ENCODE measurements at places on chromosomes 3 and 15.

GRCh38 chr3:48413086-48413485 lies 16.8 kb downstream of the PLXNB1 start:
- no peak for DNase-seq

DNA sequence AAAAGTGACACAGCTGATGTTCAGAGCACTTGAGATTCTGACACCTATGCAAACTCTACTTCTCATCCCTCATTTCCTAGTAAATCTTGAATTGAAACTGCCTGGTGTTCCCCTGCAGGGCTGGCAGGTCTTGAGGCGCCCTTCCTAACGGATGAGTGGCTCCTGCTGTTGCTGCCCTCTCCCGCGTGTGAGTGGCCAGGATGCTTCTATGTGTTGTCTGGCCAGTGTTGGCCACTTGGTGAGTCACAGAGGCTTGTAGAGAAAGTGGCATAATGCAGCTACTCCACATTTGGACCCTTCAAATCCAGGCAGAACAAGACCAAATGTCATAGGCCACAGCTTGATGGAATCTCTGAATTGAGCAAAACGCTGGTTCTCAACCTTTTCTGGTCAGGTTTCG lies 63.6 kb downstream of the MOBP start:
- DNase-seq, result no peak

DNA sequence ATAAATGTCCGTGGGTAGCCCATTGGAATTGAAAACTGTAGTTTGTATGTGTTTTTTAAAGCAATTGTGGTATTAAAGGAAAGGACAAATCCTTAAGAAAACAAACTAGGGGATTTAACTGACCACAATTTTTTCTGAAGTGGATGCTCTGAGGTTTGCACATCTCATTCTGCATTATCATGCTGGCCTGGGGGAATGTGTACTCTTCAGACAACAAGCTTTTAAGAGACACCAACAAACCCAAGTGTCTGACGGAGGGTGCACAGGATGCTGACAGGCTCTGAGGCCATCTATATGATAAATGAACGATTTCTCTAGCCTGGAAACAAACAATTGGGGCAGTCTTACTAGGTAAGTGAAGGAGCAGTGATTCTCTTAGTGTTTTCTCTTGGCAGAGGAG lies 9.1 kb downstream of the LINS1 start:
- no peak for DNase-seq

- no peak for DNase-seq
Observed at GRCh38 chr3:188046561-188047211, 107.3 kb upstream of the LPP start.

DNA sequence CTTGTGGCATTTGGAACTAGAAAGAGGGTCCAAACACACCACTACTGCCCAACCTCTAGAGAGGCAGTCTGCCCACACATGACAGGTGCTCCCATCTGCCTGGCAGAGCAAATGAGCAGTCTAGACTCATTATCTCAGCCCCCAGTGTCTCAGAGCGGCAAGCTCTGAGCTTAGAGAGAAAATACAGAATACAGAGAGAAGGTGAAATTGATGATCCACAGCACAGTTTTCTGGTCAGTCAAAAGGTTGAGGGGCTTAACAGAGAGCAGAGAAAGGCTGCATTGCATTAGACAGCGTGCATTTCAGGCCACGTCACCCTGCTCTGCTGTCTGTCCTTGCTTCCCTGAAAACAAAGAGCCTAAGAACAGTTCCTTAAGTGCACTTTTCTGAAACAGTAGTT lies 135.1 kb downstream of the KCNMB2 start:
- no peak for DNase-seq

DNA sequence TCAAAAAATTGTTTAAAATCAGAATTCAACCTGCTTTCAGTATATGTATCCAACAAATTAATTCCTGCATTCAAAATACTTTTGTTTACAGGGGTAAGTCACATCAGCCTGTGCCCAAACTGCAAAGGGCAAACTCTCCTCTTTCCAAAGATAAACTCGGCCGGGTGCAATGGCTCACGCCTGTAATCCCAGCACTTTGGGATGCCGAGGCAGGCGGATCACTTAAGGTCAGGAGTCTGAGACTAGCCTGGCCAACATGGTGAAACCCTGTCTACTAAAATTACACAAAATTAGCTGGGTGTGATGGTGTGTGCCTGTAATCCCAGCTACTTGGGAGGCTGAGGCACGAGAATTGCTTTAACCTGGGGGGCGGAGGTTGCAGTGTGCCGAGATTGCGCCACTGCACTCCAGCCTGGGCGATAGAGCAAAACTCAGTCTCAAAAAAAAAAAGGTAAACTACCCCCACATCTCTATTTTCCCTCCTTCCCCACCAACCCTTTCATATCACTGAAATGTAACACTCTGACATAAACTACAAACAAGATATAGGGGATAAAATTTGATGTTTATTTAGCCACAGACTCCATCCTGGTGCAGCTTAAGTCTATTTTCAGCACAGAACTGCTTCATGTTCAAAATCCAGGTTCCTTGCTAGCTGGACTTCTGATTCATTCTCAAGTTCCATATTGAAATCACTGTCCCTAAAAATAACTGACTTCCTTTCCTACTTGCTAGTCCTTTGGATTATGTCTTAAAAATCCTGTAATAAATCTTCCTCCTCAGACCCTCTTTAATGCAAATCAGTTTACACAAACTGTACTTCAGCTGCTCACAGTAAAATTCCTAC lies 15.4 kb downstream of the UBP1 start:
- DNase-seq, result no peak

DNA sequence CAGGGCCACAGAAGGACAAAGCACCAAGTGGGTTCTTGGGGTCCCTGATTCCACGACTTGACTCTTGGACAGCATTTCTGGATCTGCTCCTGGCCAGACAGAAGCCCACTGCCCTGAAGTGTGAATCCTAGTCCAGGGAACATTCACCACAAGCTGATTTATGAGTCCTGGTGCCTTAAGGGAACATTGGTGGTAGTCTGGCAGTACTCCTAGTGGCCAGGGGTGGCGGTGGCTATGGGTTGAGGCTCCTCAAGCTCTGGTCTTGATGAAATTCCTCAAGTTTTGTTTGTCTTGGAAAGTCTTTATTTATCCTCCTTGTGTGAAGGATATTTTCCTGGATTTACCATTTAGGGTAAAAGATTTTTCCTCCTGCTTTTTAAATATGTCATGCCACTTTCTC lies 307.5 kb downstream of the PYDC2 start:
- DNase-seq, result no peak

GRCh38 chr3:64917914-64918453 lies 230.2 kb upstream of the ADAMTS9 start:
- peak; percentile 4 for DNase-seq

DNA sequence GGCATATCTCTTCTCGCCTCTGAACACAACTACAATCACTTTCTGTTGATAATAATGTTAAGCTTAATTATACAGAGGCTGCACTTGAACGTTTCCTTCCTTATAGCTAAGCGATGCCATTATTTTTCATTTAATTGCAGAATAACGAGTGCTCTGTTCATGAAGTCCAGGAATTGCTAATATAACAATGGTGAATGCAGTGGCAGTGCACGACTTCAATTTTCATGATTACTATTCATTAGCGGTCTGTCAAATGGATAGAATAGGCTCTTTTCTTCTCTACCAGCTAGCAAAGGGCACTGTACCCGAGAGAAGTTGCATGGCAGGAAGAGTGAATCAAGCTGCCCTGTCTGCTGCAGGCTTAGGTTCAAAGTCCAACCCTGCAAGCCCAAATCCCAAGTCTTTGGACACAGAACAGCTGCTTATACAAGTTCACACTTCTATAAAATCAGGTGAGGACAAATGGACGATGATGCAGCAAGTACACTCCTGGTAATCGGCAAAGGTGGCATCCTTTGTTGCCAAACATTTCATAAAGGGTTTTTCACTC lies 75.6 kb downstream of the PDZRN3 start:
- DNase-seq, result no peak

DNA sequence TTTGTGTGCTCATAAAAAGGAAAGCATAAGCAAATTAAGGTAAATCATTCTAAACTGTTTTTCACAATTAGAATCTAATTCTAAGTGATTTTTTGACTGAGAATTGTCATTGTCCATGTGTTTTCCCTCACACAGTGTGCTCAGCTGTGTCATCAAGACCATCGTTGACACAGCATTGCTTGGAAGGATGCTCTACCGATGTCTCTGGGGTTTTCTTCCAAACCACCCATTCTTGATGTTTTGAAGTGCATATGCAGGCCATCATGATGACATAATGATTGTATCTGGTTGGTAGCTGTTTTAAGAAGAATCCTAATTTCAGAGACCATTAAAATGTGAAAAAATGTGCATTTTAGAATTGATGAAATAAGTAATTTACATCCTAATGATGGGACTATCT lies 347.9 kb downstream of the RBMS3 start:
- DNase-seq, result no peak

- no peak for DNase-seq
Observed at GRCh38 chr15:53807501-53807900, 48.0 kb upstream of the WDR72 start.

- no peak for DNase-seq
Observed at GRCh38 chr3:181626036-181626435, 85.7 kb upstream of the SOX2 start.

DNA sequence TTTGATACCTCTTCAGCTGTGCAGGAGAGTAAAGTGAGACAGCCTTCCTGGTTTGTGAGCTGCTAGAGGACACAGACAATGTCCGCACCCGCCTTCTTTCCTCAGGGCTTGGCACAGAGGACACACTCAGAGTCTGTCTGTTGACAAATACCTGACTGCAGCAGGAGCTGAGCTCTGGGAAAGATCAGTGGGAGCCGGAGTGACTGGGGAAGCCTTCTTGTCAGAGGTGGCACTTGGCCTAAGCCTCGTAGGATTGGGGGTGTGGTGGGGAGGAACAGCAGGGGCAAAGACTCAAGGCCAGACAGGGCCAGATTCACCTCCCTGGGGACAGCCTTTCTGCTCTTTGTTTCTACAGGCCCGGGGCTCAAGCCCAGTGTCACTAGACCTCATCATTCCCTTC lies 3.3 kb upstream of the IL17RC start:
- DNase-seq, result no peak

GRCh38 chr15:90994059-90994416 lies 297 bp downstream of the PRC1 start:
- DNase-seq, result no peak

DNA sequence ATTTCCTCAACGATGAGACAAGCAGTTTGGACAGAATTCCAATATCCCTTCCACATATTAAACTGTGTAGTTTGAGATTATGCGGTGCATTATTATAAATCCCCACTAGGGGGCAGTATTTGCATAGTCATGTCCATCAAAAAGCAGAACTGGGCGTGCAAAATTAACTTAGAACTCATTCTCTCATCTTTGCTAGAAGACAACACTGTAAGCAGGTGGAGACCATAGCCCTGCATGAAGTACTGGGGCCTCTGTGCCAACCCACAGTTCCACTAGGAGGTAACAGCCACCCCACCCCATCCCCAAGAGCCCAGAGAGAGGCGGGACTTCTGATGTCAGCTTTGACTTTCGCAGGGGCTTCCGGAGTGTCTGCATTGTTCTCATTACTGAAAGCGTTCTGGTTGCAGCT lies 106.6 kb upstream of the TMC3 start:
- DNase-seq, result peak; percentile 84

DNA sequence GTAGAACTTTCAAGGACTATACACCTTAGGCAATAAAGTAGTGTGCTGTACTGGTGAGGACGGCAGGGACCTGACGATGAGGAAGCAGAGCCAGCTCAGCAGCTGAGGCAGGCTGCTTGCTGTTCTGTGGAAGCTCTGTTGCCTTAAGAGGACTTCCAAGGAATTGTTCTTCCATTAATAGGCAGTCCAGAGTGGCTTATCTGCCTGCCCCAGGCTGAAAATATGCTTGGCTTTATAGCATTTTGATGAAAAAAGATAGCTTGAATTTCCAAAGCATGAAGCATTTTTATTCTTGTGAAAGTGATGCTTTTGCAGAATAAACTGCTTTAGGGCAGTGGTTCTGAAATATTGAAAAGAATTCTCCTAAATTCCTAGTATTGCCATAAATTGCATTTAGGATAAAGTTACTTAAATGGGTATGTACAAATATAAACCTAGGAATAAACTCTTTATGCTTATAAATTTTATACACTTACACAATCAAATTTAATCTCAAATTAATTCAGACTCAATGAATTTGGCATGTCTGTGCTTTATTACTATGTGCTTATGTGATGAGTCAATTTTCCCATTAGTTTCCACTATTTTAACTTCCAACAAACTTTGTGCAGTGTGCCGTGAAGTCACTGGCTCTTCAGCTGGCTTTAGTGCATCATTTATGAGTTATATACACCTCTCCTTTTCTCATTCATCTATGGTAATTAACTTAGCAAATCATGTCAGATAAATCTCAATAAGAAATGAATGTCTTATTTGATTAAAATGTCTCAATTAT lies 231.0 kb upstream of the RASGRP1 start:
- DNase-seq, result no peak

DNA sequence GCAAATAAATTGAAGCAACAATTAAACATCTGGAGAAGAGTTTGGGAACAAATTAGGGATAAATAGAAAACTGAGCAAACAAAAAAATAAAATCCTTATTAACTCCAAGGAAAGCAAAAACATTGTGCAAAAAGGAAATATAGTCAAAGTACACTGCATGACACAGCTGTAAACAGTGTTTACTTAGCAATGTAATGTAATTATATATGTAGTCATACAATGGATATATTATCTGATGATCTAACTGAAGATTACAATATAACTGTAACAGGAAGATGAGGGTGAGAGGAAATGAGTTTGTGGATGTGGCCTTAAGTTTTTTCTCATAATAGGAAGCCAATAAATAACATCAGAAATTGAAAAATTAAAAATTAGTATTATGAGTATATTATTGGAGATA lies 42.5 kb downstream of the SCN10A start:
- DNase-seq, result peak; percentile 15

DNA sequence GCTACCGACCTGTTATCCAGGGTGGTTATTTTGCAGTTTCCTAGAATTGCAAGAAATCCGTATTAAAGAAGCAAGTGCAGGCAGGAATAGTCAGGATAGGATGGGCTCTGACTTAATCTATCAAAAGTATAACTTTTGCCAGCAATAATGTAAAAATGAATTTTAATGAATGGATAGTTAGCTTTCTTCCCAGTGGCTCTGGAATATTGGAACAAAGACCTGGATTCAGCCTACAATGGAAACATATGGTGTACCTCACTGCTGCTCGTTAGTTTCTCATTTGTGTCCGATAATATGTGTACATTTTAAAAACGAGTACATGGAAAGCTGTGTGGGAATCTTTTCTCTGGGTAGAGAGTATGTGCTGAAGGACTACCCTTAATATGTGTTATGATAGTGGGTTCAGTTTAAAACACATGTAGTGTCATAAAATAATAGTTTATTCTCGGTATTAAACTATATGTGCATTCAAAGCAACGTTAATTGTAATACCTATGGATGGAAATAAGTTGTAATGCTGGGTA lies 805 bp downstream of the SERPINI1 start:
- DNase-seq, result no peak

DNA sequence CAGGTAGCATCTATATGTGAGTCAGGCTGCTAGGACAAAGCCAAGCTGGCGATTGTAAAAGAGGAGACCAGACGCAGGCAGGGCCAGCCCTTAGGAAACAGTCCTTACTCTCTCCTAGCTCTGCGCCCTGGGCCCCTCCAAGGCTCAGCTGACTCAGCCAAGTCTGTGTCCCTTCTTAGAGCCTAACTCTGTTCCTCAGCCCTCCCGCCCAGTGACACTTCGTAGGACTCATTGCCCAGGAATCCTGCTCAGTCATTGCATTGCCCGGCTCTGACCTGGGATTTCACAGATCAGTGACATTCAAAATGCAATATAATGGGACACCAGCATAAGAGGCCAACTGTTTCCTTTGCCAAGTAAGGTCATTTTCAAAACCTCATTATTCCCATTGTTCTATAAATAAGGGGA lies 244.2 kb downstream of the TLE3 start:
- no peak for DNase-seq

- DNase-seq, result no peak
Observed at GRCh38 chr3:76065964-76066363, 280.6 kb upstream of the ZNF717 start.
